ENCODE measurements at places on chromosomes 12 and 14. TPM values are rescaled to one million over a fixed set of nuclear protein-coding genes. Genes with fewer than 3 reads are reported as not detected.

GRCh38 chr14:99330316-99331240, 58.6 kb upstream of the BCL11B start:
- H3K27me3 ChIP-seq = no peaks in the 10 kb centered on the region
- no peak overlapping the region for H3K27ac ChIP-seq
- H3K4me3 ChIP-seq = no peak overlapping the region
- H3K36me3 ChIP-seq = no peaks in the 10 kb centered on the region

GRCh38 chr12:112973011-112973735, 5.1 kb upstream of the OAS2 start:
- H3K36me3 ChIP-seq = no peaks in the 10 kb centered on the region
- DNase-seq = no peak
- no peaks in the 10 kb centered on the region for H3K27me3 ChIP-seq

DNA sequence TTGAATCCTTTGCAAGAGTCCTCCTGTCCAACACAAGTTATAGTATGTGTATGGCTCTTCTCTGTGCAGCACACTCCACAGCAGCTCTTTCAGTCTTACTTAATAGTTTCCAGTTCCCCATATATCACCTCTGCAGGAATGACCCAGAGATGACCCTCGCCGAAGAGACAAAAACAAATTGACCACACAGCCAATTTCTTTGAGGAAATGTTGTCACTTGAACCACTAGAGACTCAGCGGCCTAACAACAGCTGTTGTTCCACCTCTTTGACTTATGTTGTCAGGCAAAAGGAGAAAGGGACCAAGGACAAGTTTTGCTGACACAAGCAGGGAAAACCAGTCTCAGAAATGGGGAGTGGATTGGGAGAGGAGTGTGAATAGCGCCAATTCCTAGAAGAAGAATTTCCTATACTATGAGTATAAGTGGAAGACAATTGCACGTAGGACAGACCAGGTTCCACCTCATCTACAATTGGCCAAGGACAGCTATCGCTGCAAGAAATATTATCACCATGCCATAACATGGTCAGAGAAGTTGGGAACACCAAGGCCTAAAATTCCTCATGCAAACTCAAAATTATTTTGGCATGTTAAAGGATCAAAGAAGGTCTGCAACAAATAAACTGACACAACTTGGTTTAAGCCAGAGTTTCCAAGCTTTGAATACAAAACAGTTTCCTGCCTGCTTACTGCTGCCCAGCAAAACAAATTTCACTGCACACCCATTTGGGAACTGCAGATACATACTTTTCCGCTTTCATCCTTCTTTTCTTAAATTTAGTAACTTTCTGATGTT, 41.7 kb upstream of the ITPR2 start:
- H3K27ac ChIP-seq = no peak overlapping the region
- no peak overlapping the region for H3K4me3 ChIP-seq
- DNase-seq = no peak
- no peaks in the 10 kb centered on the region for H3K27me3 ChIP-seq

GRCh38 chr14:46381674-46382073, 269.9 kb downstream of the RPL10L start:
- no peak overlapping the region for H3K4me3 ChIP-seq
- H3K36me3 ChIP-seq = no peaks in the 10 kb centered on the region
- no peaks in the 10 kb centered on the region for H3K4me1 ChIP-seq
- no peaks in the 10 kb centered on the region for H3K27me3 ChIP-seq

DNA sequence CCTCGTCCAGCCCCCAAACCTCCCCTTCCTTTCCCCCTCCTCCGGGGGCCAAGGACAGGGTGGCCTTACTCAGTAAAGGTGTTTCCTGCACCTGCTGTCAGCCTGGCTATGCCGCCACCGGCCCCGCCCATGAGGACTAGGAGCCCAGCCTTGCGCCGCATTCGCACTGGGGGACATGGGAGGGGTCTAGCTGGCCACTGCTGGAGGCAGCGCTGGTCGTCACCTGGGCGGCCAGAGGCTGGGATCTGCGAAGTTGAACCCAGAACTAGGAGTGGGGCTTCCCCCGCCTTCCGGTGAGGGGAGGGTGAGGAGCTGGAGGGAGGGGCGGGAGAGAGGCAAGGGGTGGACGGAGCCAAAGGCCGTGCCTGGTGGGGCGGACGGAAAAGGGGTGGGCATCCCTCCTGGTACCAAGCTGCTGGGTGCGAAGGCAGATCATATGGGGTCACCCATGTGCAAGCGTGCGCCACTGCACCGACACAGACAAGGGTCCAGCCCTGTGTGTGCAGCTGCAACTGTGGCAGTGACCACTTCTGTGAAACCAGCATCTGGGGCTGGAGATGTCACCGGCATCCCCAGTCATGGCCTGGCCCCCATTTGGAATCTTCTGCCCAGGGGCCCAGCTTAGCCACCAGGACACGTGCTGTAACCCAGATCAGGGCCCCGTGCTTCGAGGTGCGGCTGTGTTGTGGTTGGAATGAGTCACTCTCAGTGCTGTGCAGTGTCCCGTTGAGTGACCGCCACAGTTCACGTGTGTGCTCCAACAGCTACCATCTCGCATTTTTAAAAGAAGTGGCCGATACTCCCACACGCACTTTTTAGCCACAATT, 8.5 kb downstream of the AMN start:
- H3K4me3 ChIP-seq = peak overlapping the region; percentile 51
- H3K27ac ChIP-seq = no peak overlapping the region
- no peaks in the 10 kb centered on the region for H3K36me3 ChIP-seq
- peak; percentile 61 for DNase-seq
- peaks cover 6% of the 10 kb centered on the region for H3K4me1 ChIP-seq
- peaks cover 31% of the 10 kb centered on the region for H3K27me3 ChIP-seq

- DNase-seq = no peak
- H3K4me3 ChIP-seq = no peak overlapping the region
These were observed 74.1 kb downstream of the SLC8A3 start for GRCh38 chr14:70114621-70115156.

- peaks cover 49% of the 10 kb centered on the region for H3K36me3 ChIP-seq
- no peak for DNase-seq
- no peak overlapping the region for H3K4me3 ChIP-seq
- H3K27me3 ChIP-seq = no peaks in the 10 kb centered on the region
These were observed 14.0 kb downstream of the PGAM5 start for GRCh38 chr12:132724506-132725241.

DNA sequence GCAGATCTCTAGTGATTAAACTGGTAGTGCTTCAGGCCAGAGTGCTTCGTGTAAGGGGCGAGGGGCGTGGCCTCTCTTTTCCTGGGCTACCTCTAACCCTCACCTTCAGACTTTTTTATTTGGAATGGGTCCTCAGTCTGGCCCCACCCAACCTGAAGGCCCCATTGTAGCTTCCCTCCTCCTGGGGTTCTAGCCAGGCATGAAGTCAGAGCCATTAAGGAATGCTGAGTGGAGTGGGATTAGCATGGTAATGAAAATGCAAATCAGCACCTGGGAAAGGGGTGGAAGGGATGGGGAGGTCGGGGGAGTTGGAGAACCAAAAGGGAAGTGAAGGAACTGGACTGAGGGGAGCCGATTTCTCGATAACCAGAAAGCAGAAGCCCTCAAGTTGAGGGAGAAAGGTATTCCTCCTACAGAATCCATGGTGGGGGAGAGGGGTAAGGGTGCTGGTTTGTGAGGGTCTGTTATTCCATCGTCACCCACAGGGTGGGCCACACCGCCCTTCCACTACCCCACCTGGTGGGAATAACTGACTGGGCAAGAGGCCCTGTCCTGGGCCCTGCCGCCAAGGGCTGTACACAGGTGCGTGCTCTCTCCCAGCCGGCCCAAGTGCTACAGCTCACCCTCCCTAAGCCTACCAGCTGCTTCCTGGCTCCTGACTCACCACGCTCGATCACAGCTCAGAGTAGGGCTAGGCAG, 14.1 kb downstream of the ZFHX2 start:
- no peaks in the 10 kb centered on the region for H3K27me3 ChIP-seq
- no peak for DNase-seq
- no peak overlapping the region for H3K27ac ChIP-seq
- no peak overlapping the region for H3K4me3 ChIP-seq
- peaks cover 9% of the 10 kb centered on the region for H3K4me1 ChIP-seq
- H3K36me3 ChIP-seq = no peaks in the 10 kb centered on the region

DNA sequence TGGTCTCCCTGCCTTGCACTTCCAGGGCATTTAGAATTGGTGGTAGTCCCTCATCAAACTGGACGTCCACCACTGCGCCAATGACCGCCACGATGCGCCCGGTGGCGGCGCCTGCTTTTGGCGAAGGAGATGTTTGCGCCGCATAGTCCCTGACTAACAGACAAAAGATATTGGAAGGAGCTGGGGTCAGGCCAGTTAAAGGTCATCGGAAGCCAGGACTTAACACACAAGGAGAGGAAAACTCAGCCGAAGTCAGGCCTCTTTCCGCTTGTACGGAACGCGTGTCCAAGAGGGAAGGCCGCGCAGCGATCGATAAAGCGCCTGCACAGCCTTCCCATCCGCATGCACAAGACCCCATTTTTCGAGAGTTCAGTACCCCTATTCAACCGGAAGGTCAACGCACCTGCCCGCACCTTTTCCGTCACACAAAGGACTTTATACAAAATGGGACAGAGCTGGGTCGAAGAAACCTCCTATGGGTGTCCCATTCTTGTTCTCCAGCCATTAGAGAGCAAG, 525 bp downstream of the ATP5F1B start:
- H3K27me3 ChIP-seq = no peaks in the 10 kb centered on the region
- peak; percentile 16 for DNase-seq
- peaks cover 33% of the 10 kb centered on the region for H3K36me3 ChIP-seq
- peaks cover 34% of the 10 kb centered on the region for H3K4me1 ChIP-seq
- H3K27ac ChIP-seq = peak overlapping the region; percentile 93
- peak overlapping the region; percentile 91 for H3K4me3 ChIP-seq

- H3K4me1 ChIP-seq = no peaks in the 10 kb centered on the region
- no peak overlapping the region for H3K4me3 ChIP-seq
- peaks cover 4% of the 10 kb centered on the region for H3K27me3 ChIP-seq
- DNase-seq = no peak
- no peaks in the 10 kb centered on the region for H3K36me3 ChIP-seq
These were observed 100.0 kb downstream of the PAPOLA start for GRCh38 chr14:96602186-96602585.

GRCh38 chr12:127041985-127042625, 1224.9 kb upstream of the TMEM132C start:
- H3K4me1 ChIP-seq = no peaks in the 10 kb centered on the region
- no peak overlapping the region for H3K27ac ChIP-seq
- H3K27me3 ChIP-seq = no peaks in the 10 kb centered on the region
- DNase-seq = no peak
- no peaks in the 10 kb centered on the region for H3K36me3 ChIP-seq

- H3K27ac ChIP-seq = no peak overlapping the region
- H3K4me1 ChIP-seq = no peaks in the 10 kb centered on the region
- no peaks in the 10 kb centered on the region for H3K36me3 ChIP-seq
- no peak for DNase-seq
These were observed 36.1 kb upstream of the FBLN5 start for GRCh38 chr14:91983588-91983987.

DNA sequence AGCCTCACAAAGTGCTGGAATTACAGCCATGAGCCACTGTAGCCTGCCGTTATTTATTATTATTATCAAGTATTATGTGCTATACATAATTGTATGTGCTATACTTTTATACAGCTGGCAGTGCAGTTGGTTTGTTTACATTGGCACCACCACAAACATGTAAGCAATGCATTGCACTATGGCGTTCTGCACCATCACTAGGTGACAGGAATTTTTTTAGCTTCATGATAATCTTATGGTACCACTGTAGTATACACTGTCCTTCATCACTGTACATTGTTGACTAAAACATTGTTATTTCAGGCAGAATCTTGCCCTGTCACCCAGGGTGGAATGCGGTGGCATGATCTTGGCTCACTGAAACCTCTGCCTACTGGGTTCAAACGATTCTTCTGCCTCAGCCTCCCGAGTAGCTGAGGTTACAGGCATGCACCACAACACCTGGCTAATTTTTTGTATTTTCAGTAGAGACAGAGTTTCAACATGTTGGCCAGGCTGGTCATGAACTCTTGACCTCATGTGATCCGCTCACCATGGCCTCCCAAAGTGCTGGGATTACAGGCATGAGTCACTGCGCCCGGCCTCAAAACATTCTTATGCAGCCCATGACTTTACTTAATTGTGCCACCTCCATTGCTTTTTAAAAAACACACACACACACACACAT, 17.1 kb downstream of the MRPL42 start:
- no peak for DNase-seq
- H3K27ac ChIP-seq = no peak overlapping the region
- H3K36me3 ChIP-seq = no peaks in the 10 kb centered on the region
- no peaks in the 10 kb centered on the region for H3K27me3 ChIP-seq
- H3K4me3 ChIP-seq = no peak overlapping the region

- no peak overlapping the region for H3K4me3 ChIP-seq
- DNase-seq = peak; percentile 33
- H3K4me1 ChIP-seq = no peaks in the 10 kb centered on the region
These were observed 72.6 kb downstream of the TBX3 start for GRCh38 chr12:114611145-114612018.

- DNase-seq = no peak
- H3K36me3 ChIP-seq = no peaks in the 10 kb centered on the region
- no peak overlapping the region for H3K27ac ChIP-seq
These were observed 10.2 kb downstream of the RCOR1 start for GRCh38 chr14:102602421-102603292.

GRCh38 chr14:64681796-64682710, 22.2 kb upstream of the PLEKHG3 start:
- H3K27ac ChIP-seq = peak overlapping the region; percentile 87
- peaks cover 41% of the 10 kb centered on the region for H3K4me1 ChIP-seq
- H3K27me3 ChIP-seq = no peaks in the 10 kb centered on the region

DNA sequence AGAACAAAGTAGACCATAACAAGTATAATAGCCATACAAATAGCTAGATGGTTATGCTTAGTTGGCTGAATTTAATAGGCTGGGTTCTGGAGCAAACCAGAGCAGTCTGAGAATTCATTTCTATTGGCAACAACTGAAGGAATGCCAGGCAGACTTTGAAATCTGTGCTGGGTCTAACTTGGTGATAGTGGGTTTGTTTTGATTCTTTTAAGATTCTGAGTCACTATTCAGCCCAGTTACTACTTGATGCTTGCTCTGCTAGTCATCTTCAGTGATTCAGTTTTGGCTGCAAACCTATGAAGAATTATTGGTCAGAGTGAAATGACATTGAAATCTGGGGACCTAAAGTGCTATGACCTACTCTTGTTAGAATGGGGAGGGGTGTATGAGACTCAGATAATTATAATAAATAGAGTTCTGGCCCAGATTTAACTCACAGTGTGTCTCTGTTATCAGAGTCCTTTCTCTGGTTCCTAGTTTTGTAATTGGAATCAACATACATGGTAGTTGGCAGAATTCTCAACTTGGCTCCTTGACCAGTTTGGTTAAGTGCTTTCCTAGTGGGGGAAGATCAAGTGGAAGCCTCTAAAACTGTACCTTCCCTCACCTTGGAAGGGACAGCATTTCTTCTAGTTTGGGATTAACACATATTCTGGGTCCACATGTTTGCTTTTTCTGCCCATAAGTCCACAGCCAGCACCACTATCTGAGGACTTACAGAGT, 43.5 kb downstream of the MNAT1 start:
- no peaks in the 10 kb centered on the region for H3K4me1 ChIP-seq
- no peak overlapping the region for H3K4me3 ChIP-seq
- H3K36me3 ChIP-seq = no peaks in the 10 kb centered on the region
- no peak for DNase-seq

Gene C3AR1
- total RNA-seq = 9.4 TPM

Gene CYP27B1
- 2.5 TPM for total RNA-seq

Gene APOF
- not detected for total RNA-seq

Gene AHSA1
- 66.6 TPM for total RNA-seq

Gene AMN
- 316 TPM for total RNA-seq

Gene SCYL2
- 69.6 TPM for total RNA-seq
